ENCODE measurements at places on chromosomes 12 and 14.
A peak's percentile ranks its signal among the peaks of the same experiment; 100 is the strongest.

DNA sequence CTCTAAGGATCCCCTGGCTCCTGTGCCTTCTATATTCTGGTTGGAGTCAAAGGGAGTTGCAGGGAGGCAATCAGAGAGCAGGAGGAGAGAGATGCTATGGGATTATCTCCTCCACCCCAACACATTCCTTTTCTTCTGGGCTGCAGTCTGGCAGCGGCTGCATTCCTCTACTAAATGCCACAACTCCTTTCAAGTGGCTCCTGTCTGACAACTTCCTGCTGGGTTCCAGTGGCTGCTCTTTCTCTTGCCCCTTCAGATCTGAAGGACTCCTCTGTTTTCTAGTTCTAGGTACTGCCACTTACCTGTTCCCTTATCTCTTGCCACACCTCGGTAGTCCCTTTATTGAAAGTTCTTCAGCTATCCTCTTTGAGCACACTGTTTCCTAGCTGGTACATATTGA lies 425.0 kb downstream of the SNAPC1 start:
- no peak for DNase-seq

DNA sequence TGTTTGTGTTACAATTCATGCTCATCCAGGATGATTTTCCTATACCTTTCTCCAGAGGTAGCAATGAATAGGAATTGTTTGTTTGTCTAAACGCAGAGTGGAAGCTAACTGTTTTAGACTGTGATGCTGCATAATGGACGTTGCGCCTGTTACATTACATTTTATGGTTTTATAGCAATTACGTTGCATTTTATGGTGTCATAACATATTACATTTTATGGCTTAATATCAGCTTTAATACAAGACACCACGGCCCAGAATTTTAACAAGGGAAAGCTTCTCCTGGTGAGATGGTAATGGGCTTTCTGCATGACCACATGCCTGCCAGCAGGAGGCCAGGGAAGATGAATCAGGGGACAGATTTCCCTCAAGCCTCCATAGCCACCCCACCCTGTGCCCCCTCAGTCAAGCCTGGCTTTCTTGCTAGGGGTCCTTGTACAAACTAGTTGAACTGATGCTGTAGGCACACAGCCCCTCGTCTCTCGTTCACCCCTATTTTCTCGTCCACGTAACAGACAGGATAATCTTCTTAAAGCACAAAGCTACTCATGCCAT lies 56.5 kb downstream of the HSPB8 start:
- no peak for DNase-seq

DNA sequence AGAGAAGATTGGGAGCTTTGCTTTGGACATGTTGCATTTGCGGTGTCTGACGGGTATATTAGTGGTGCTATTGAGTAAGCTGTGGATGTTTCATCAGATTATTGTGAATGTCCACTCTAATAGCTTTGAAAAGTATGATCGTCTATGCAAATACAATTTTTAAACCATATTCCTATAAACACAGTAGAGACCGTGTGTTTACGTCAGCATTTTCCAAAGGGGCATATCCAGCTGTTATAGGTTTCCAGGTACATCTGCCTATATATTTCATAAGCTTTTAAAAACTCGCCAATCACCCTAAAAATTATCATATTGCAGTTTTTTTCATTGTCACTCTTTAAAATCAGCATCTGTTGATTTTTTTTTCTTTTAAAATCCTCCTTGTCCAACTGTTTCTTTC lies 91.7 kb downstream of the NKX2-1 start:
- no peak for DNase-seq

DNA sequence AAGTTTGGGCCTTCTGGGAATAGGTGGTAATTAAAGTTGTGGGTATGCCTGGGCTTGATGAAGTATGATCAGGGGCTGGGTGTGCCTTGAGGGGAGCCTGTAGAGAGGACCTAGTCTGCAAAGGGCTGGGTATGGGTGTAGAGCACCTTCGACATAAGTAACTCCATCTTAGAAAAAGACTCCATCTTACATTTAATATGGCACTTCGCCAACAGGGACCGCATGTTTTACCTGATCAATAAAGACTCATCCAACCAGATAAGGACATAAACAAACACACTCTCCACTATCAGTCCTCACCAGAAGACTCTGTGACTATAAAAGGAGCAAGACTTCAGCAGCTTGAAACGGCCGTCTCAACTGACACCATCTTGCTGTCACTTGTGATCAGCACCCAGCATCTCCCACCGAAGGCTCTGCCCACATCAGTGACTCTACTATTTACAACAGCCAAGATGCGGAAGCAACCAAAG lies 23.5 kb upstream of the GPR68 start:
- DNase-seq, result no peak

DNA sequence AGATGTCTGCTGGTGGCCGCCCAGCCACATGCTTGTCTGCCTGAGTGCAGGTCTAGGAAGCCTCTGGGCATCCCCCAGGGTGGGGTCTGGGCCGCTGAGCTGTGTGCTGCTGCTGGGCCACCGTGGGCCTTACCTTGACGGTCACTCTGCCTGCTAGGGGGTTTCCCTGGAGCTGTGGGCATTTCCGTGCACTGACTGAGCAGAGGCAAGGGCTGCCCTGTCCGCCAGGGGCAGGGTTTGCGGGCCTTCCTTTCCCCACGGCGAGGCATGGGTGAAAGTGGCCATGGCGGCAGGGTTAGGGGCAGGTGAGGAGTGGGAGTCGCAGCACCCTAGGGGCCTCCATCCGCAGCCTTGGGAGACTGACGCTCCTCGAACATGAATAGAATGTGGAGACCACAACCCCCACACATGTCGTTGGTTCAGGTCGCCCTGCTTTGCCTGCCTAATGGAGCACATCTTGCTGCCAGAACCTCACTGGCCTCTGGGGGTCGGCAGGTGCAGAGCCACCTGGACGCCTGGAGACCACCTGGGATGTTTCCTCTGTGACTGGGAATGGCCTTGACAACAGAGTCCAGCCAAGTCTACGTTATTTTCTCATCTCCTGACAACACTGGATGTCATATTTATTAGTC lies 2.5 kb downstream of the ZBTB42 start:
- DNase-seq, result no peak

GRCh38 chr14:35883677-35884293 lies 57.6 kb downstream of the BRMS1L start:
- DNase-seq, result peak; percentile 44

DNA sequence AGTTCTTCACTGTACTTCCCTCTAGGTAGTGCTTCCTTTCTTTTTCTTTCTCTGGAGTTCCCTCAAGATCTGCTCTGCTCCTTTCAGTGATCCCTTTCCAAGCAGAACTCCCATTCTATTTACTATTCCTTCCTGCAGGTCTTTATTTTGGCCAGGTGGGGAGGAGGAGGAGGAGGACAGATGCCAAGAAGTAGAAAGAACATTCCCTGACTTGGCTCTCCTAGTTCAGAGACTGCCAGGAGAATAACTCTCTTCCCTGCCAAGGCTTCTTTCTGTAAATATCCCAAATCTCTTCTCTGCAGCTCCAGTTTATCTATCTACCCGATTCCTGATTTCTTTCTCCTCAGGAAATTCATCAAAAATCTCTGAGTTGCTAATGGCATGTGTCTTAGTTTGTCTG lies 229.6 kb upstream of the TMEM260 start:
- DNase-seq, result no peak

GRCh38 chr12:2084553-2085296 lies 31.9 kb downstream of the CACNA1C start:
- DNase-seq, result peak; percentile 58

DNA sequence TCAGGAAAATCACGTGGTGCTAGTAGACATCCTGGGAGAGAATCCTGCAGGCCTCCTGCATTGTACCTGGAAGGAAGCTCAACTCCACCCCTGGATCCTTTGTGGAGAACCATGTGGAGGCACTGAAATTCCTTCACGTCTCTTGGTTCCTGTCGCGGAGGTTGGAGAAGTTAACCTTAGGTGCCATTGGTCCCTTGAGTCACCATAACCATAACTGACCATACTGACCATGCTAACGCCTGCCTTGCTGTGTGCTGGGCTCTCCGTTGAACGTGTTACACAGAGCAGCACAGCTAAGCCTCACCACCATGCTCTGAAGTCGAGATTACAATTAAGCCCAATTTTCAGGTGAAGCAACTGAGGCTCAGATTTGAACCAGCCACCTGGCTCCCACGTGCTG lies 18.6 kb downstream of the C14orf132 start:
- DNase-seq, result no peak

DNA sequence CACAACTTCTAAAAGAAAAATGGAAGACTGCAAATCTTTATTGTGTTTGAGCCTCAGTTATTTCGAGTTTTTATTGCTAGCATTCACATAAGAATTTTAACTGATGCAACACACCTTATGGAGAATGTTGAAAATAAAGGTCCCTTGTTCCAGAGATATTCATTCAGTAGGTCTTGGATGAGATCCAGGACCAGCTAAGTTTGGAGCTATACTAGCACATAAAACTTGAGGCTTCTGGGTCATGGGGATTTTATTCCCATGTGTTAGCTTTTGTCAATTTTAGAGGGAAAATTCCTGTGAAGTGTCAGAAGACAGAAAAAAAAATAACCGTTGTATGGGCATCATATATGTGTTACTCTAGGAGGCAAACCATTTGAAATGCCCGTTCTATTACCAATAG lies 693.2 kb upstream of the MIS18BP1 start:
- DNase-seq, result no peak

DNA sequence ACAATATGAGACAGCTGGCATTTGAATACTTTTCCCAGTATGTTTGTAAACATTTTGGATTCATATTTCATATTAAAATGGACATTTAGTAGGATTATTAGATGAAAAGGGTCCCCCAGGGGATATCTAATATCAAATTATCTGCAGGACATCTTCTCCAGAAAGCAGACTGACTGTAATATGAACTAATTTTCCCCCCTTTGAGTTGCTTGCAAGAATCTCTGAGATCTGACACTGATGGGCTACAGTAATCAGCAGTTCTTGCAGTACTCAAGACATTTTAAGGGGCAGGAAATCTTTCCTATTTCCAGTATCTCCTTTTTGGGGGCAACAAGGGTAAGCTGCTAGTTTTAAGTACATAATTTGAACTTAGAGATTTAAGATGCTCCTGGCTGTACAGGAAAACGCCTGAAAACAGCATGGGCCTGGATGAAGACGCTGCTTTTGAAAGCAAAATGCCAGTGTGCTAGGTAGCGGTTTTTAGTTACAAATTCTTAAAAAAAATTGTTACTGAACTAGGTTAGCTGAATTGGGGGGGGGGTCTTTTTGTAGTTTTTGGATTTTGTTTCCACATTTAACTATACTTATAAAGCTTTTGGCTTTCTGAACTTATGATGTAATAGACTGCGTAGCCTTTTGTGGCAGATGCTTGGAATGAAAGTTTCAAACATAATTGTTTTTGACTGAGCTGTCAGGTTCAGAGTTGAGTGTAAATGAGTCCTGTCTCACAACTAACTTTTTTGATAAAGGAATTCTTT lies 2.2 kb downstream of the FRMD6 start:
- peak; percentile 30 for DNase-seq

DNA sequence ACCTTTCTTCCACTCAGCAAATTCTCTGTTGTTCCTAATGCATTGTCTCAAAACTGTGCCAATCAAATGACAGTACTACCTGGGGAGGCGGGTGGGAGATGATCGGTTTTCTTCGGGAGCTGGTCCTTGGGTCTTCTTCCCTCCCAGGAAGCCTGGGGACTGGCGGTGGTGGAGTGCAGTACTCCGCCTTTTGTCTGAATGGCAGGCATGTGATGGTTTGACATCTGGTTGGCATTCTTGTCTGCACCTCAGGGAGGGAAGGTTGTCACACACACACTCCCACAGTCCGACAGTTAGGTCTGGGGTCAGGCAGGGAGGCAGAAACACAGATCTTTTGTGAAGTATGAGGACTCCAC lies 114.8 kb downstream of the SNAPC1 start:
- DNase-seq, result no peak

DNA sequence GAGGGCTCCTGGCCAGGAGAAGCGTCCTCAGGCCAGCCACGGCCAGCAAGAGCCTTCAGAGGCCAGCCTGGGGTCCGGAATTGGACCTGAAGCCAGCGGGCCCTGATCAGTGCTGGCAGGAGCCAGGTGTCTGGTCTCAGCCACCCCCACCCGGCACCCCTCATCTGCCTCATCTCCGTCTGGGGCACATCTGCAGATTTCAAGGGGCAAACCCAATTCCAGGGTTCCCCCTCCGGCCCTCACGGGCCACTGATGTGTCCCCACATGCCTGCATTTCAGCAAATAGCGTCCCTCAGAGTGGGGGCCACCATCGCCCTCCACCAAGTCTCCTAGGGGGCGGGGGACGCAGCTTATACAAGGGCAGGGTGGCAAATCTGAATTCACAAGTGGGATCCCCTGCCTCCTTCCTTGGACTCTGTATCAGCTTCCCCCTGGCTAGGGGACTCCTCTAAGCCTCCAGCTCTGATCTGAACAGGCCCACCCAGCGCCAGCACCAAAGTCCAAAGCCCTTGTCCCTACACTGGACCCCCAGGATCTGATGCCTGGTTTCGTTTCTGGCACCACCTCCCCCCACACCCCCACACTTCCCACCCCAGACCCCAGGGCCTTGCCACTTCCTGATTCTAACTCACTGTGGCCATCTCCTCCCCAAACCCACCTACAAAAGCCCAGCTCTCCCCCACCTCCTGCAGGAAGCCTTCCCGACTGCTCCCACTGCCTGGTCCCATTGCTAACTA lies 10.1 kb downstream of the TMEM179 start:
- DNase-seq, result no peak

GRCh38 chr12:510071-510825 lies 50.5 kb downstream of the B4GALNT3 start:
- DNase-seq, result no peak

- no peak for DNase-seq
Observed at GRCh38 chr14:78412475-78412874, 242.3 kb downstream of the NRXN3 start.

DNA sequence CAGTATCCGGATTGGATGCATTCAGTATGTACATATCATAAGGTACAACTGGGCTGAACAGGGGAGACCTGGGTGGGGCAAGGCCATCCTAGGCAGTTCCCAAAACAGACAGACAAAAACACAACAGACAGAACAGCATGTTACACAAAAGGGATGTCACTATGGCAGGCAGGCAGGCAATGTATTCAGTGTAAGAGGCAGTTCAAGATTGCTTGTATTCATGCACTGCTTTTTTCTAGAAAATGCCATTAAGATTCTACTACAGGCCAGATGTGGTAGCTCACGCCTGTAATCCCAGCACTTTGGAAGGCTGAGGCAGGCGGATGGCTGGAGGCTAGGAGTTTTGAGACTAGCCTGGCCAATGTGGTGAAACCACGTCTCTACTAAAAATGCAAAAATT lies 3.5 kb downstream of the TBPL2 start:
- DNase-seq, result no peak

DNA sequence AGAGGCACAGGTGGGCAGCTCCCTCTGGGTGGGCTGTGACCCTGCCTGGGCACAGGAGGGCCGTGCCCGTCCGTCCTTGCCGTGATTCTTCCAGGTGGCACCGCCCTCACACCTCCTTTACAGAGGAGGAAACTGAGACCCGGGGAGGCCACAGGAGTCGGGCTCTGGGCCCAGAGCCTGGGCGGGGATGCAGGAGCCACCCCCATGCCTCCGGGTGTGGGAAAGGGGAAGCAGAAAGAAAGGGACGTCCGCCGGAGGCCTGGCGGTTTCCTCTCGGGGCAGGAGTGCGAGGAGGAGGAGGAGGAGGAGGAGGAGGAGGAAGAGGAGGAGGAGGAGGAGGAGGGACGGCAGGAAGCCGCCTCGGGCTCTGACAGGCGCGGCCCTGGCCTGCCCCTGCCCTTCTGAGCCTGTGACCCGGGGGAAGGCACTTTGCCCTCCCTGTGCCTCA lies 23.0 kb downstream of the SH2B3 start:
- DNase-seq, result peak; percentile 36

Data from fibroblast of pulmonary artery (primary cell).